ENCODE measurements at places on chromosomes 3 and 15.

GRCh38 chr15:32844118-32844711, 126.4 kb downstream of the GREM1 start:
- no peak for DNase-seq

GRCh38 chr3:17356585-17356984, 385.8 kb downstream of the TBC1D5 start:
- no peak for DNase-seq

DNA sequence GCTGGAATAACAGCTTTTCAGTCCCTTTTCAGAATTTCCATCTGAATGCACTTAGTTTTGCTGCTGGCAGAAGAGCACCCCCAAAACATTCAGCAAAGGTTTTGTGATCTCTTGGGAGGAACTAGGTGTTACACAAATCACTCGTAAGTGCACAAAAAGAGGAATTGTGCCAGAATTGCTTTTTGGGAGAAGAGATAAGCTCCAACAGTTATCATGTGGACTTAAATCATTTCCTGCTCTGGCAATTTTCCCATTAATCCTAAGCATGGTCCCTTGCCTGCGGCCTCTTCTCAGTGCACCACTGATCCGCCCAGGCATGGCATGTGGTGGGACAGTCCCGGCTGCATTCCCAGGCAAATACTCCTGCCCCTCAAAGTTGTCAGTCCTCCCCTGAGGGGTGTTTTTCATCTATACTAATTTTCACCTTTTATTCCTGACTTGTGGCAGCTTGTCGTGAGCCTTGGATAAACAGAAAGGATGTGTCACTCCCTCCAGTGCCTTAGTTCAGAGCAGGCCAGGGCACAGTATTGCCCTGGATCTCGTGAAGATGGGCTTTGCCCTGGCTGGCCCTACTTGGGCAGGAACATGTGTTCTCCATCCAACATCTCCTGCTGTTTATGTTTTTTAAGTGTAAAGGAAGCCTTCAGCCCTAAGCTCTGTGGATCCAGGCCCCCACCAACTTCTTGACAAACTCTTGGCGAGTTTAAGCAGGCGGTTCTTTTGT, 44.6 kb upstream of the VILL start:
- no peak for DNase-seq

DNA sequence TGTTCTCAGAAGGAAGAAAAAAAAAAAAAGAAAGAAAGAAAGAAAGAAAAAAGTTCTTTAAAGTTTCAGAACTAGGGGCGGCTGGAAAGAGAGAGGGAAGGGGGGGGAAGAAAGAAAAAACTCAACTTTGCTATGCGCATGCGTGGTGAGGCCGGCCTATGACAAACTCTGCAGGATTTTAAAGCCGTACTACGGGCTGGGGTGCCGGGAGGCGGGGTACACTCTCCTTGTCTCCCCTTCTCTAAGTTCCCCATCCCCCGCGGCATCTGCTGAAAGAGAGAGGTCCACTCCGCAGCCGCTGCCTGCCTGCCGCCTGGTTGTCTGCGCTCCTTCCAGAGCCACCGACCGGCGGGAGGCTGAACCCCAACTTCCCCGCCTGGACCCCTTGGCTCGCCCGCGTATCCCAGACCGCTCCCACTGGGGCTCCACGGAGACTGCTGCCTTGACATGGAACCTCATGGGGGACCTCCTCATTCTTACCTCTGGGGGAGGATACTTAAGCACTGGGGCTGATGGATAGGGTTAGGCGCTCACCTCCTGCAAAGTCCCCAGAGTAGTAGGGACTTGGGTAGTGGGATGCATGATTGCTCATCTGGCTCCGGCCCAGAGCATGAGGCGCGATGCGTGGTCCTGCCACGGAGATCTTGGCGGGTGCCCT, 1.4 kb upstream of the WNT5A start:
- DNase-seq, result no peak

- DNase-seq, result no peak
These were observed 456.3 kb downstream of the GABRG3 start for GRCh38 chr15:27427276-27427675.

GRCh38 chr15:88695691-88696251, 57.0 kb downstream of the ISG20 start:
- no peak for DNase-seq

DNA sequence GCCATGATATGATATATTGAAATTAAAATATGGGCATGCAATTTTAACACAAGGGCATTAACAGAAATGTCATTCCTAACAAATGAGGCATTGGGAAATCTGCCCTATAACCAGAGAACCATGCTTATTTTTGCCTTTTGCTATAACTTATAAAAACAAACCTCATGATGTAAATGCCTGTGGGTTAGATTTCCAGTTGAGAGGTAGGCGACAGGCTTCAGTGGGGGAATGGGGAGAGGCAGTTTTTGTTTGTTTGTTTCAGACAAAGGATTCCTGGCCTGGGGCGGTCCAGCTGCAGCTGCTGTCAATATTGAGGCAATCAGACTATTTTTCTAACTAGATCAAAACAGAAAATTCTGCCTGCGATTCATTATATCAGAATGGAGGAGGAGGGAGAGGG, 490.4 kb upstream of the CFAP20DC start:
- no peak for DNase-seq

DNA sequence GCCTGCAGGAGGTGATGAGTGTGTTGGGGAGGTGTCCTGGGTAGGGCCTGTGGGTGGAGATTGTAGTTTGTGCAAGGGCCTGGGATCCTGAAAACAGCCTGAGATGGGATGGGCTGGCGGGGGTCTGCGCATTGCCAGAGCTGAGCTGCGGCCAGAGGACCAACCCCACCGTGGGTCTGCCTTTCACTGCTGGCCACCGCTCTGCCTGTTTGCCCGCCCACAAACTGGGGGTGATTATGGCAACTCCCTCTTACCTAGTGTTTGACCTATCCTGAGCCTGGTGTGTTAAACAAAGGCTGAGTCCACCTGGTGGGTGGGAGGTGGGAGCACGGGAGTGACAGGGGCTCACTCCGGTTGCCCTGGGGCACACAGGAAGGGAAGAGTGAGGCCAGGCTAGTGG, 9.8 kb downstream of the ABTB1 start:
- DNase-seq, result no peak

DNA sequence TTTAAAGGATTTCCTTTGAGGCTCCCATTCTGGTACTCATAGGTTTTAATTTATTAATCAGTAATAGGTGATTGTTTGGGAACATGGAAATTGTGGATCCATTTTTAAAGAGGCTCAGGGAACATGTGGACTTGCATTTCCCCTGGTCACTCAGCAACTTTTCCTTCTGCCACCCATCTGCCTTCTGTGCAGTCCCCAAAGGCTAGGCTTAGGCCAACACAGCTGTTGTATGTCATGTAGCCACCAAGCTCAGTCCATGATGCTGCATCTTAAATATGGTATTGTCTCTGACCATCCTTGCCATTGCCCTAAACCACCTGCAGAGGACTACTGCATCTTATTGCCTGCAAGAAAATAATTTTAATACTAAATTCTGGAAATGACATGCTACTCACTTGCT, 416.7 kb upstream of the SEMA6D start:
- DNase-seq, result no peak

DNA sequence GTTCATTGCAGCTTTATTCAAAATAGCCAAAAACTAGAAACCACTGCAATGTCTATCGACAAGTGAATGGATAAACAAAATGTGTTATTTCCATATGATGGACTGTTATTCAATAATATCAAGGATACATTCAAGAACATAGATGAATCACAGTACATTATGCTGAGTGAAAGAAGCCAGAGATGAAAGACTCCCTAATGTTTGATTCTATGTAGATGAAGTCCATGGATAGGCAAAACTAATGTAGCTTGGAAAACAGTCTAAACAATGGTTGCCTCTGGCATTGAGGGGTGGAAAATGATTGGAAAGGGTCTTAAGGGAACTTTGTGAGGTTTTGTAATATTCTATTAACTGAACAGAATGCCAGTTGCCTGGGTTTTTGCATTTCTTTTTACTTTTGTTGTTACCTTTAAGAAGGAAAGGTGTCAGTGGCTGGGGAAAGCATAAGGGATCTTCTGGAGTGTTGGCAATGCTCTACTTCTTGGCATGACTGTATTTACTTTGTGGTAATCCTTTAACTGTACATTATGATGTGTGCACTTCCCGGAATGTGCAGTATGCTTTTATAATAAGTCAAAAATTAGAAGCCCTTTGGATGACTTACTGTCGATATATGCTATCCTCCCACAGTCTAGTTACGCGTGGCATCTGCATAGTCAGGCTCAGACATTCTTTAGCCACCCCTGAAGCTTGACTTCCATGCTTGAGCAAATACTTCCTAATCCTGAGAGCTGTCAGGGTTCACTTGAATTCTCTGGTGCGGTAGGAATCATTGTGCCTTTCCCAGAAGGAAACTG, 20.5 kb upstream of the ATP10A start:
- no peak for DNase-seq

DNA sequence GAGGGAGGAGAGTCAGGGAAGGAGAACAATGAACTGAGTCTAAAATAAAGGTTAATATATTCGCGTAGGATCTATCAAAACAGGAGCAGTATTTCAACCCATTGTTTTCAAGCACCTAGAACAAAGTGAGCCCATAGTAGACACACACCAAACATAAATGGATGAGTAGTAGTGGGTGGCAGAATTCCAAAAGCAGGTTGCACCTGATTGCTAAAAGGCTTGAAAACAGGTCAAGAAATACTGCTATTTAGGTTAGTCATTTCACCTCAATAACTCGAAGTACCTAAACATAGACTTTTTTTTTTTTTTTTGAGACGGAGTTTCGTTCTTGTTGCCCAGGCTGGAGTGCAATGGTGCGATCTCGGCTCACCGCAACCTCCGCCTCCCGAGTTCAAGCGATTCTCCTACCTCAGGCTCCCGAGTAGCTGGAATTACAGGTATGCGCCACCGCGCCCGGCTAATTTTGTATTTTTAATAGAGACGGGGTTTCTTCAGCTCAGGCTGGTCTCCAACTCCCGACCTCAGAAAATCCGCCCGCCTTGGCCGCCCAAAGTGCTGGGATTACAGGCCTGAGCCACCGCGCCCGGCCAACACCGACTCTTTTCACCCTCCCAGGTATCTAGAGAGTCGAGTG, 855 bp upstream of the ABHD5 start:
- DNase-seq, result no peak

GRCh38 chr3:117762621-117763037, 1053.0 kb downstream of the TUSC7 start:
- no peak for DNase-seq

GRCh38 chr3:126111126-126111551, 27.2 kb upstream of the SLC41A3 start:
- no peak for DNase-seq

- DNase-seq, result peak; percentile 11
These were observed 35.3 kb downstream of the MUC20 start for GRCh38 chr3:195755791-195756676.

GRCh38 chr3:155153242-155154186, 73.4 kb downstream of the MME start:
- no peak for DNase-seq

DNA sequence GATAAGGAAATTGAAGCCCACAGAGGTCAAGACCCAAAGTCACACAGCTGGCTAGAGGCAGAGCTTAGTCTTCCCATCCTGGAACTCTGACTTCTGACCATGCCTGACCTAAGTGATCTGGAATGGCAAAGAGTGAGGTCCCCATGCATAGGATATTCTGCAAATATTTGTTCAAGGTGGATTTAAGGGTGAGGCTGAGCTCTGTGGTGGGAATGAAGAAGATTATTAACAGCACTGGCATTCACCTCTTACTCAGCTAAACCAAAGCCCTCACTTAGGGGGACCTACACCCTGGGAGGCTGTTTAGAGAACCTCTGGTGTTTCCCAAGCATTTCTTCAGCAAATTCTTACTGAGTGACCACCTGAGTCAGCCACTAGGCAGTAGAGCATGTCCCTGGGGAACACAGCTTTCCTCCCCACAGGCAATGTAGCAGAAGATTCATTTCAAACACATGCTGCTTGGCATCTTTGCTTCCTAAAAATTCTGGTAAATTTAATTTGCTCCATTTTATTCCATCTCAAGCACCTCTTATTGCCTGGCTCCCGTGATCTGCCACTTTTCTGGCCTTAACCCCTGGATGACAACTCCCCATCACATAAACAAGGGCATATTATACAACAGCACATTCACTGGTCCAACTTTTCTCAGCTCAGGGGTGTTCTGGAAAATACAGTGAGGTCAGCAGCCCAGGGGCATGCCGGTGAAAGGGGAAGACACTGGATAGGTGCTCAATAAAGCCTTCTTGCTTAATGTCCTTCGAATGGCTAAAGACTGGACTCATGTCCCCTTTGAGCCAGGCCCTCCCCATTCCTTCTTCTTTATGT, 176.0 kb downstream of the ABHD5 start:
- DNase-seq, result no peak
